ENCODE measurements at places on chromosomes 3 and 15.

DNA sequence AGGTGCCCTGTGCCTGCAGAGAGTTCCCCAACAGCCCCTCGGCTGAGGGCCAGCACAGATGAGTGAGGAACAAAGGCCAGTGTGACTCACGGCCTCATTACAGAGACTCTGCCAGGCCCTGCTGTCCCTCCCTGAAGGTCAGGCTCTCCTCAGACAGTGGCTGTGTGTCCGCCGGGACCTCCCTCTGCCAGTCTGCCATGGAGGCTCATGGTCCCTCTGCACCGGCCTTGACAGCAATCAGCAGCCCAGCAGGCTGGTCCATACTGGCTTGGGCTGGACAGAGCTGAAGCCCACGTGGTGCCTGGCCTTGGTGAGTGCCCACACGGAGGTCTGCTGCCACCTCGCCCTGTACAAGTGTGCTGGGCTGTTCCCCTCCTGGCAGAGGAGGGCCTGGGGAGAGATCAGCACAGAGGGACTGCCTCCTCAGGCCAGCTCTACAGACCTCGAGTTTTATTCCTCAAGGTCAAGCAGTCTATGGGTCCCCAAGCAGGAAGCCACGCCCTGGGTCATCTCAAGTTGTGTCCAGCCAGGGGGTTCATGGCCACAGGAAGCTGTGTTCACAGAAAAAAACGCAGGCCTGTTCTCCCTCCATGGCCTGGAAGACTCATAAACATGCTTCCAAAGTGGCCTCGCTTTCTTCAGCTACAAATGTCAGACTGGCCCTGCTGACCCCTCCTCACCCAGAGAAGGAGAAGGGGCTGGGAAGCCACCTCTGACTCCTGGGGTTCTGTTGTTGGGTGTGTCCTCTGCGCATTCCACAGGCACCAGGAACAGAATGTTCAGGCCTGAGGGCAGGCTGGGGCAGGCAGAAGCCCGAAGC is 27.0 kb downstream of the SLC41A3 start:
- no peak for DNase-seq

GRCh38 chr15:62550106-62550505 is 385.0 kb upstream of the C2CD4B start:
- DNase-seq, result no peak

- no peak for DNase-seq
Measured at GRCh38 chr15:100588638-100589242, 13.2 kb downstream of the LINS1 start.

GRCh38 chr15:70265466-70265978 is 167.8 kb upstream of the TLE3 start:
- no peak for DNase-seq

DNA sequence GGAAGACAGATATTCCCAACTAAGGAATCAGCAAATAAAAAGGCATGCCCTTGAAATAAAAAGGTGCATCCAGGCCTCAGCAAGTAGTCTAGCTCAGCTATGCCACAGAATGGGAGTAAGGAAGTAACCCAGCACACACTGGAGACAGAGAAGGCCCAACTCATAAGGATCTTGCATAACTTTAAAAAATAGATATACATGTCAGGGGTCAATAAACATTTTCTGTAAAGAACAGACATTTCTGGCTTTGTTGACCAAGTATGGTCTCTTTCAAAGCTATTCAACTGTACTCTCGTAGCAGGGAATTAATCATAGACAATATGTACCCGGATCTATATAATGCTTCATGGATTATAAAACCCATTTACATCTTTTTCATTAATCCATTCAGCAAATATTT is 449.3 kb downstream of the TAFA4 start:
- DNase-seq, result no peak

- no peak for DNase-seq
Measured at GRCh38 chr3:4077950-4078349, 225.2 kb upstream of the SETMAR start.

- no peak for DNase-seq
Measured at GRCh38 chr3:133897547-133897946, 1.9 kb upstream of the RAB6B start.

DNA sequence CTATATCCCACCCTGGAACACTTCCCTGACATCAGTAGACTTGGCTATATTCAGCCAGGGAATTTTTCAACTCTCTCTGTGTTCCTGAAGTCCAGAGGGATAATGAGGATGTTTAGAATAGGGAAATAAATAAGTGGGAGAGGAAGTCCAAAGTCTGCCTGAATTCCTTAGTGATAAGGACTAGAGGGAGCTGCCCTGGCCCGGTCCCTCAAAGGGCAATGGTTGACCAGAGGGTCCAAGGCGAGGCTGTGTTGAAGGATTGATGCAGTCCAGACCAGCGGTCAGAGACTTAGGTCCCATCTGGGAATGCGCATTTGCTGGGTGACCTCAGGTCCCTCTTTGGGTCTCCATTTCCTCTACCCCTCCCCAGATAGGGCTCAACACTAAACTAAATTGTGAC is 7.9 kb downstream of the VIPR1 start:
- DNase-seq, result no peak

DNA sequence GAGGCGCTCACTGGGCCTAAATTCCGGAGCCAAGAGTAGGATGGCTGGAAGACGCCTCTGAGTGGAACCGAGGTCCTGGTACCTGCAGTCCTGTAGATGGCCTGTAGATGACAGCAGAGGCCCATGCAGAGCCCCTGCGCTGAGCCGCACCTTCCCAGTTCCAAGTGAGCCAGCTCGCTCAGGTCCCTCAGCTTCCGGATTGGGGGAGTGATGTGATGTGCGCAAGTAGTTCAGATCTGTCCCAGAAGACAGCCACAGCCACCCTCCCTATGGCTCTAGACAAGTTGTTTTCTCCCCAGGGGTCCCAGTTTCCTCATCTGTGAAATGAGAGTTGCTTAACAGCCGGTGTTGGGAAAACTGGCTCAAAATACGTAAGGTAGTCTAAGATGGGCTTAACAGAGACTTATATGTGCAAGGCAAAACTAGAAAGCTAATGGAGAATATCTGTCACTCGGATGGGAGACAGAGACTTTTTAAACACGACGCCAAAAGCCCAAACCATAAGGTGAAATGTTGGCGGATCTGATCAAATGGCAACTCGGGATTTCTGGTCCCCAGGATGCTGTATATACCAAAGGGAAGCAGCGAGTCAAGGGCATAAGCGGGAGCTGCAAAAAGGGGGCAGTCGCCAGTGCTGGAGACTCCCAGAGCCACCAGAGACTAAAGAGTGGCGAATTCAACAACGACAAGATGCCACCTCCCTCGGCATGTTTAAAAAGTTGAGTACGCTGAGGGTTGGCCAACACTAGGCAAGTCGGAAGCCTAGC is 765 bp upstream of the MAPKAPK3 start:
- DNase-seq, result peak; percentile 75

GRCh38 chr3:149487598-149488197 is 13.2 kb downstream of the TM4SF4 start:
- no peak for DNase-seq

GRCh38 chr3:12952343-12953200 is 111.2 kb upstream of the RPL32 start:
- no peak for DNase-seq

- no peak for DNase-seq
Measured at GRCh38 chr15:48913141-48913540, 35.2 kb downstream of the EID1 start.

- DNase-seq, result no peak
Measured at GRCh38 chr3:4042070-4042469, 242.8 kb downstream of the LRRN1 start.

DNA sequence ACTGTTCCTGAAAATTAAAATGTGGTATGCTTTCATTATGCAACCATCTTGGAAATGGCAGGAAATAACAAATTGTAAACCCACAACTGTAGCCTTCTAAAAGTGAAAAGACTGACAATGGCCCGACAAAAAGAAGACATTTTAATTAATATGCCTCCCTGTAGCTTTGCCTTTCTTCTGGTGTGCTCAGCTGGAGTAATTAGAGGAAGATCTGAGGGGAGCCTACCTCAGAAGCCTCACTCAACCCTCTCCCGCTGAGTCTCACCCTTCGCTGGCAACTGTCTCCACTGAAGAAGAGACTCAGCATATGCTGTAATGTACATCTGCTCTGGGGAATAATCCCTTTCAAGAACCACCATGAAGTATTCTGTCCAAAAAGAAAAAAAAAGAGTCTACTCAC is 104.7 kb upstream of the SETMAR start:
- no peak for DNase-seq

GRCh38 chr3:133478624-133479023 is 78.8 kb downstream of the BFSP2 start:
- no peak for DNase-seq

DNA sequence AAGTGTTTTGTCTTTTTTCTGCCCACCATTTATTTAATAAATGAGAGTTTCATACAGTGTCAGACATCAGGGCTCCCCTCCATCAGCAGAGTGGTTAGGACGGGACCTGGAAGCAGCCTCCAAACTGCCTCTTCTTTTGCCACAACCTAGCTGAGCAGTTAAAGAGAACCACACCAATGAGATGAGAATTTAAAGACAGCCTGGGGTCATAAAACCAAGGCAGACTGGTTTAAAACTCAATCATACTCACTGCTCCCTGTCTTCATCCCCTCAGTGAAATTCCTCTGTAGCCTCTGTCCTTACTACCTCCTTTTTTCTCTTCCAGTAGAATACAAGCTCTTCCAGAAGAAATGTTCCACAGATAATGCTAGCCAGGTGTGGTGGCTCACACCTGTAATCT is 78.7 kb downstream of the WWTR1 start:
- no peak for DNase-seq

- DNase-seq, result no peak
Measured at GRCh38 chr3:153552887-153553604, 391.0 kb downstream of the RAP2B start.

- DNase-seq, result no peak
Measured at GRCh38 chr3:70833239-70833960, 521.0 kb upstream of the MDFIC2 start.

- DNase-seq, result peak; percentile 90
Measured at GRCh38 chr3:53773611-53774368, 72.4 kb downstream of the CHDH start.

GRCh38 chr3:153137626-153138025 is 24.4 kb upstream of the RAP2B start:
- no peak for DNase-seq

DNA sequence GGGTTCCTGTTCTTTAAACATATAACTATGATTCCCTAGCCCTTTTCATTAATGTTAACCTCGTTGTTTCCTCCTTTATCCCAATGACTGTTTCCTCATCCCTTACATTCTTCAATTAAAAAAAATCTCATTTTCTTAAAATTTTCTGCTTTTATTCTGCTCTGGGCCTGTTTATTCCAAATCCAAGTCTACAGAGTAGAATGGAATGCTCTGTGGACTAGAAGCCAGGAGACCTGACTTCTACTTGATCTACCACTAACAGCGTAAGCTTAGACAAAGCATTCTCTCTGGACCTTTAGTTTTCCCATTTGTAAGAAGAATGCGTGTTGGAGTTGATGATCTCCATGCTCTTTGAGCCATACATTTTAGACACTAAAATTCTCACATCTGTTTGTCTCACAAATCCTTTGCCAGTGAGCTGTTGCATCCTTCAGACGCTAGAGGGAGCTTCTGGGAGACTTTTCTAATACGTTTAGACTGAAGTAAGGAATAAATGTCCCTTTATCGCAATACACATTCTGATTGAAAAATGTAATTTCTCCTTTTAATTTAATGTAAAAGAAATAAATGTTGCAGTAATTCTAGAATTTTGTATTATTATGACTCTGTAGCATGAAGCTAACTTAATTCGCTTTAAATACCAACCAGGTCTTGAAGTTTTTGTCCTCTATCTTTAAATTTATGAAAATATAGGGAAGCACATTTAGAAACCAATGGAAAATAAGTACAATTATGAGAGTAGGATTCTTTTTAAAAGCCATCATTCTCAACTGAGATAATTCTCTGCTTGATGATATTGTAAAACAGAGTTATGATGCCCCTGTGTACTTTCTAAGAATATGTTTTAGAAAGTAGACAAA is 21.7 kb upstream of the GMNC start:
- peak; percentile 45 for DNase-seq

GRCh38 chr15:95368755-95369601 is 961.5 kb upstream of the NR2F2 start:
- DNase-seq, result no peak

DNA sequence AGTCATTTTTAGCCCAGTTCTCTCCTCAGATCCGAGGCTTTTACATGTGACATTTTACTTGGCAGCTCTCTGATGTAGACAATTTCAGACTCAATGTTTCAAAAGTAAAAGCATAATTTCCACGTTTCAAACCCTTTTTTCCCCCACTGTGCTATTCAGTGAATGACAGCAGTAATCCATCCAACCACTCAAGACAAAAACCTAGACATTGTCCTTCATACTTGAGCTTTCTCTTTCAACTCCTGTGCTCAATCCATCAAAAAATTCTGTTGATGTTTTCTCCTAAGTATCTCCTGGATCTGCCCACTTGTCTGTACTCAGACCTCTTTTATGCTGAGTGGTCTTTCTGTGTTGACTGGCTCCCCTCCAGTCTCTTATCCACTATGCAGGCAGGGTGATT is 214.7 kb downstream of the CHL1 start:
- DNase-seq, result no peak

DNA sequence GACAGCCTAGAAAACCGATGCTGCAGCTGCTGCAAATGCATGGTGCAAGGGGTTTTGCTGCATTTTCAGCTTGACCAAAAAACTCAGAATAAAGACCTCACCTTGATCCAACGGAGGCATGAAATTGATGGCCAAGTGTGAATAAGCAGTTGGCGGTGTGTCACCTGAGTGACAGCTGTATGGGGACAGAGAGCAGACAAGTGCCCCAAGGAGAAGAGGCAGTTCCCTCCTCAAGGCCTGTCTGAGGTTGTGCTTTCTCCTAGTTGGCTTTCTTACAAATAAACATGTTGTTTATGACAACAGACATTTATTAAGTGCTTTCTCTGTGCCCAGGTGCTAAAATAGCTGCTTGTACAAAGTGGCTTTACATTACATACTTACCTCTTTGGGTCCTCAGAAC is 10.3 kb downstream of the PGPEP1L start:
- DNase-seq, result no peak

- DNase-seq, result no peak
Measured at GRCh38 chr15:42784705-42785104, 47.8 kb upstream of the CDAN1 start.

DNA sequence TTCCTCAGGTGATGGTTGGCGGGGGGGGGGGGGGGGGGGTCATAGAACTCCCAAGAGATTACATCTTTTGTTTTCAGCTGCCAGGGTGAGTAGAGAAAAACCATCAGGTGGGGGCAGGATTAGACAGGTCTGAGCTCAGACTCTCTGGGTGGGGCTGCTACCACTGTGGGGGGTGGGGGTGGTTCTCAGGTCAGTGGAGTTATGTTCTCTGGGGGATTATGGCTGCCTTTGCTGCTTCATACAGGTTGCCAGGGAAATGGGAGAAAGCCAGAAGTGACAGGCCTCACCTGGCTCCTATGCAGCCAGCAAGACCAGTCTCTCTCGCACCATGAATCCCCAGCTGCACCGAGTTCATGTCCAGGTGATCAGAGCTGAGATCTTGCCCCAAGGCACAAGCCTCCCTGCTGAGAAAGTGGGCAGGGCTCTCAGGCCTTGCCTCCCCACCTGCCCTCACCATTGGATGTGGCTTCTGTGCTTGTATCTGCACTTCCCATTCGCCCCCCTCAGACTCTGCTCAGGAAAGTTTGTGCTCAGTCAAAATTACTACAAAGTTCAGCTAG is 828.1 kb downstream of the MCTP2 start:
- DNase-seq, result no peak
